ENCODE measurements at places on chromosomes 12 and 14. TPM values are rescaled to one million over a fixed set of nuclear protein-coding genes. Genes with fewer than 3 reads are reported as not detected.
A peak's percentile ranks its signal among the peaks of the same experiment; 100 is the strongest.

Gene SOAT2
- total RNA-seq = 0.25 TPM

Gene MUCL1
- total RNA-seq = not detected

Gene MYF6
- not detected for total RNA-seq

Gene NXPH4
- 0.13 TPM for total RNA-seq

Gene LRIG3
- 10.8 TPM for total RNA-seq

GRCh38 chr12:10031321-10031720 is 839 bp downstream of the CLEC9A start:
- DNase-seq = no peak

DNA sequence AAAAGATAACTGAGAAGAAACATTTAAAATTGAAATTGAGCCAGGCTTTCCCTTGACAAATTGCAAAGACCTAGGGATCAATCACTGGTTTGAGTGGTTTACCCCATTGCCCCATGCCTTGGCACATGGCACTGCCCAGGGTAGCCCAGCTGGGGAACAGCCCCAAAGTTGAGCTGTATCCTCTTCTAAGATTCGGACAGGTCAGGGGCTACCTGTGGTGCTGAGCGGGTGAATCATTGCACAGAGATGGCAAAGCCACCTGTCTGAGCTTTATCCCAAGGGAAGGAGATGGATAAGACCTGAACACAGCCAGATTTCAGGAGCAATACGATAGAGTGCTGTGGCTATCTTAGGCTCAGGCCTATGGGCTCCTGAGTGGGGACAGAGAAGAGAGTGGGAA is 7.0 kb downstream of the IFI27L2 start:
- DNase-seq = no peak

DNA sequence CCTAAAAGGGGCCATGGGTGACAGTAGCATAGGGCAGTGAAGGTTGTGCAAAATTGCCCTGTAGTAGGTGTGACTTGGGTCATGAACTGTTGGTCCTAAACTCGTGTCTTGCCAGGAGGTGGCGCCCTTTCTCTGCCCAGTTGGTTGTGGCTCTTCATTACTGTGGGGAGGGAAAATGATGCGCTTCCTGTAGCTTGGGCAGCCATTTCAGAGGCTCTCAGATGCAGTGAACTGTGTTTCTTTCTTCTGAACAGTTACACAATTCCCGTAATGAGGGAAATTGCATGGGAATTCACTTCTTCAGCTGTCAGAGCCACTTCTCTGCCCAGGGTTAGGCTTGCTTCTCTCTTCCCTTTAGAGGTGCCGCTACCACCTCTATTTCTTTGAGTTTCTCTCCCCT is 148.1 kb upstream of the NRXN3 start:
- DNase-seq = no peak

DNA sequence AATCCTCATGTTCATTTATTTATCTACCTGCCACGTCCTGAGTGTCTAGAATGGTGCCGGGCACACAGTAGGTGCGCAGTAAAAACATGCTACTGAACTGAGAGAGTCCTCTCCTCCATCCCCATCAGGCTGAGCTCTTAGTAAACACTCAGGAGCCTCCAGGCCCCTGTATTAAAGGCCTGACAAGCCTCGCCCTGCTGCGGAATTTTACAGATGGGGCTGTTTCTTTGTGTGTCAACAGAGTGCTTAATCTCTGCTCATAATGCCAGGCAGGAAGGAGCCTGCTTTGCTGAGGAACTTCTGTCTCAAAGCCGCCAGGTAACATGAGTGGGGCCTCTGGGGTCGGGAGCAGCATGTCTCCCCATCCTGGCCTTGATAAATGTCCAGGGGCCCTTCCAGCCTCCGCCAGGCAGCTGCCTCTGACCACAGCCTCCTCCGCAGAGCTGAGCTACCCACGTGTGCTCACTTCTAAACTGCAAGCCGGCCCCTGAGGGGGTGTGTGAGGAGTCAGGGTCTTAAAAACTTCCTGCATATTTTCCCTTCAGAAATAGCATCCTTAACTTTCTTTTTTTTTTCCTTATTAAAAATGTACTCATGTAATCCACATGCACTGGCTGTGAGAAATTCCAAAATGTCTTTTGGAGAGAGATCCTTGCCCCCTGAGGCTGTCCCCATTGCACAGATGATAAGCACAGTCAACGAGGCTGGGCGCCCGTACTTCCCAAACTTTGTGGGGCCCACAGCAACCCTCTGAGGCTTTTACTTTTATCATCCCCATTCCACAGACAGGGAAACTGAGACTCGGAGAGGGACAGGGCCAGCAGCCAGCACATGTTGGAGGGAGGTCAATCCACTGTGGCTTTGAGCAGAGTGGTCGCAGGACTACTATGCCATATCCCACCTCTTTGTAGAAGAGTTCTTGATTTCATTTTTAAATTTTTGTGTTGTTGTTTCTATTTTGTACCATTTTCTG is 116.0 kb upstream of the NCOR2 start:
- DNase-seq = no peak

DNA sequence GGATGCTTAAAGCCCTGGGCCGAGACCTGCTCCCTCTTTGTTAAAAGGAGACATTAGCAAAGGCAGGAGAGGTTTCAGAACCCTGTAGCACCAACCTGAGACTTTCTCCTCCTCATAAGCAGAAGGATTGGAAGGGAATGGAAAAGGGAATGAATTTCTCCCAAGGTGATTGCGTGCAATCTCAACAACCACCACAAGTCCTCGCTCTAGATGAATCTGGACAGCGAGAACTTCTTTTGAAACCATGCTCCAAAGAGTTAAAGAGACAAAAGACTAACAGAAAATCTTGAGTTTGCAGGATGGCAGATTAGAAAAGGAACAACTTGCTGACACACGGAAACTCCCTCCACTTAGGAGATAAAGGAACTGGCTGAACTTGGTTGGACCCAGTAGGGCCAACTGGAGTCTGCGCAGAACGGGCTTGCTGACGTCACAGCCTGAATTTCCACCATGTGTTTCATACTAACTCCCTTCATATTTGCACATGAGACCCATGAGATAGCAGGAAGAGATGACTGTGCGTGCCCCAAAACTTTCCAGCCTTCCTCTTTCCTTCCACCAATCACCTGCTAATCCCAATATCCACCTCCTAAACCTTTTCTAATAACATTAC is 137.0 kb downstream of the PTPN11 start:
- no peak for DNase-seq

GRCh38 chr14:77372304-77372841 is 4.5 kb downstream of the TMED8 start:
- DNase-seq = no peak

DNA sequence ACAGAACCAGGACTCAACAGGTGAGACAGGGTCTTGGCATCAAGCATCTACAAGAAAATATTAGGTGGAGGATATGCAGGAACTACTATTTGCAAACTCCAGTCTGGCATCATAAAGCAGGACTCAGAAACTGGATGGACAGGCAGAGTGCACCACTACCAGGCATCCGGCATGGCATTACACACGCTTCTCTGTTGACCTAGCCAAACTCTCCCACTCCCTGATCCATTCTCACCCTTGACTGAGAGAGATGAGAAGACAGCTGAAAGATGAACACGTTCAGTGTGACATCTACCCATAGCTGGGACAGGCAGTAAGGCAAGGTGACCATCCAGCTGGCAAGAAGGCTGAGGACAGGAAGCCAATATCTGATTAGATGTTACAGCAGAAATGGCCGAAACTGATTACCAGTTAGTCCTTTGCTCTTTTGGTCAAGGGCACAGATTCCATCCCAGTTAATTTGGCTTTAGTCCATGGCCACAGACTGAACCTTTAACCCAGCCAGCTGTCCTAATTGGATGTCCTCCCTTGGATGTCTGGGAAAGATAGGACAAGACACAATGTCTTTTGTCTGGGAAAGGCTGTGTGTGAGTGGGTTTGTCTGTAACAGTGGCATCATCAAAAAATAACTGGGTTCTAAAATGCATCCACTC is 71.6 kb downstream of the BBS10 start:
- DNase-seq = peak; percentile 88

DNA sequence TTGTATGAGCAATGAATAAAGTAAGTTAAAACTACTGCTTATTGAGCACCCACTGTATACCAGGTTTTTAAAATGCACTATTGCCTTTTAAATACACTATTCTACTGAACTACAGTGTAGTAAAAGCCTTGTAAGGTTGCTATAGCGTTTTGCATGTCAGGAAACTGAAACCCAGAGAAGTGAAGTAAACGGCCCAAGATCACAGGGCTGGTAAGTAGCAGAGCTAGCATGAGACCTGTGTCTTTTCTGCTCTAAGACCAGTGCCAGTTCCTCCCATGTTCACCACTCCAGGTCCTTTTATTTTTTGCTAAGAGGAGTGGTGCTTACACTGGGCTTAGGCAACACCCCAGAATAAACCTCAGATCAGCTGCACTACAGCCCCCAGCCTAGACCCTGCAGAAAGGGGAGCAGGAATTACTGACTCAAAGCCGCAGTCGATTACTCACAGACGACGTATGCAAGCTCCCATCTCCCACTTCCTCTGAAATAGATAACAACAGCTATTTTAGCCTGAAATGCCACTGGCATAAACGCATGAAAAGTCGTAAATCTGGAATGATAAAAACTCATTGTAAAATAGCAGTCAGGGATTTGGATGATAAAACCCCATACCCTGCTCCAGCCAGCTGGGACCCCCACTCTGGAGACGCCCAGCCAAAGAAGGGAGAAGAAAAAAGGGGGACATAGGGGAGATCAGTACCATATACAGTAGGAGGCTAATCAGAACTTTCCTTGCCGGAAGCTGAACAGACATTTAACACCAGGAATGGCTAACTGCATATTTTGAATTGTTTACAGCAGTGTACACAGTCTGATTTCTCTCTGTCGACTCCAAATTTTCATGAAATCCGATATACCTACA is 108.3 kb downstream of the NUAK1 start:
- no peak for DNase-seq

DNA sequence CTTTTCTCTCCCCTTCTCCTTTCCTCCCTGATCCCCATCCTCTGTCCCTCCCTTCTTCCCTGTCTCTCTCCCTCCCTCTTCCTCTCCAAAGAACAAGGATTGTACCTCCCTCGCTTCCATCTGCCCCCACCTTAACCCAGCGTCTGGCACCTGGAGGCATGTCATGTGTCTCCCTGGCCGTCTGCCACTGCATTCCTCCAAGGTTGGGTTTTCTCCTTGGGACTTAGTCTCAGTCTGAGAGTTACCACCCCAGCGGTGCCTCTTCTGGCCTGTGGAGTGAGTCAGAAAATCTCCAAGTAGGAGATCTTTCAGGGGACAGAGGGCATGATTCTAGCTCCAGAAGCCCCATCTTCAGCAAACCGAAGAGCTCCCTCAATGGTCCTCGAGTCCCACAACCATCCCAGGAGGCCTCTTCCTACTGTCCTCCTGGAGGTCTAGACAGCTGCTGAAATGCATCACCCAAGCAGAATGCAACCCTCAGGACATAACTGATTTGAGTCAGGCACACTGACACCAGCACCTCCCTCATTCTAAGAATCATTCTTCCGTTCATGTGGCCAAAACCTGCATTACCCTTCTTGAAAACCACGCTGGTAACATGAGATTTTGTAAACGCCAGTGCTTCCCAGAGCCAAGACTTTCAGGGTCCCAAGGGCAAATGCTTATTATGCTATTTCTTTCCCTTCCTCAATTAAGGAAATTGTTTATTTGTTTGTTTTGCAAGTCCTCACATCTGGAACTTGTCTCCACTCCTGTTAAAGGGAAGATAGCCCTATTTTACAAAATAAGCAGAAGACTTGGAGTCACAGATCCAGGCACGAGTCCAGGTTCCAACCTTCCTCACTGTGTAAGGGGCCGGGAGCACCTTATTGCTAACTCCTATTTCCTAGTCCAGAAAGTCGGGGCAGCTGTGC is 463.2 kb downstream of the BCL11B start:
- DNase-seq = no peak

DNA sequence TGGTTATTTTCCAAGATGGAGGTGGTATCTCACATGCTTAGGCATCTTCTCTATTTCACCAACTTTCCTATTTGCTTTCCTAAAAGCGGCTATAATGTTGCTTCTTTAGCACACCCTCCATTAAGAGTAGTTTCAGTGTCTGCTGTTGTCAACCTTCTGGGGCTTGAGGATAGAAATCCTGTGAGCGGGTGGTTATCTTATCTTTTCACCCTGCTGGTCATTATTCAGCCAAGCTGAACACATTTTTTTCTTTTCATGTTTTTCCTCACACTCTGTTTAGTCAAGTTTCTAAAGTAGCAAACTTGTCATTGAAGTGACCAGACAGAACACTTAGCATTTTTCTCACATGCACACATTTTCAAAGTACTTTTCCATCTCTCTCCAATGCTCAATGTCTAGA is 104.5 kb downstream of the SLC8A3 start:
- no peak for DNase-seq

GRCh38 chr12:14885718-14886221 is at the start of gene MGP:
Gene MGP (minus strand): TSS chr12:14885854. CDS start chr12:14885791, 63 bp downstream.
- no peak for DNase-seq

DNA sequence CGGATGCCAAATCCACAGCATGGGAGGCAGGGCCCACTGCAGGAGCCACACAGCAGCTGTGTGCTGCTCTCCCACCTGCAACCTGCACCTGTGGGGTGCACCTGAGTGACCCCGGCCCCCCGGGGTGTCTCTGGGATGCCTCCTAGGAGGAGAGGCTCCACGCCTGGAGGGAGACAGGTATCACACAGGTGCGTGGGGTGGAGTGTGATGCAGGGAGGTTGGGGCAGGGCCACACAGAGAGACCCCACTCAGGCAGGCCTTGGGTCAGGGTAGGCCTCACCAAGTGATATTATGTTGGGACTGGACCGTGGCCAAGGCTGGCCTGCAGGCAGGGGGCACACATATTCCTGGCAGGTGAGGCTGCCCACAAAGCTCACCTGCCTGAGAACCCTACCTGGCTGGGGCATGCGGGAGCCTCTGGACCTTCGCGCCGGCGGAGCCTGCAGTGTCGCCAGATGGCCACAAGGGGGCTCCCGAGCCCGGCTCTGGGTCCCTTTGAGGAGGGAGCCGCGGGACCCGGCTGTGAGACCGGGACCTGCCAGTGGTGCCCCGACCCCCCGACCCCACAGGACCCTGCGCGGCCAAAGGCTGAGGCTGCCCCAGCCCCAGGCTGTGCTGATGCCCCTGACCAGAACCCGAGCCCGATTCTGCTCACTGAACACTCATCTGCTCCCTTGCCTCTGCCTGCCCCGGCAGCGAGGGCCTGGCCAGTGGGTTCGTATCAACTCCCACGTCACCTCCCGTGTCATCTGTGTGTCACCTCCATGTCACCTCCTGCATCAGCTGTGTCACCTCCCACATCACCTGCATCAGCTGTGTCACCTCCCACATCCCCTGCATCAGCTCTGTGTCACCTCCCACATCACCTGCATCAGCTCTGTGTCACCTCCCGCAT is 11.4 kb downstream of the TMEM121 start:
- peak; percentile 66 for DNase-seq

DNA sequence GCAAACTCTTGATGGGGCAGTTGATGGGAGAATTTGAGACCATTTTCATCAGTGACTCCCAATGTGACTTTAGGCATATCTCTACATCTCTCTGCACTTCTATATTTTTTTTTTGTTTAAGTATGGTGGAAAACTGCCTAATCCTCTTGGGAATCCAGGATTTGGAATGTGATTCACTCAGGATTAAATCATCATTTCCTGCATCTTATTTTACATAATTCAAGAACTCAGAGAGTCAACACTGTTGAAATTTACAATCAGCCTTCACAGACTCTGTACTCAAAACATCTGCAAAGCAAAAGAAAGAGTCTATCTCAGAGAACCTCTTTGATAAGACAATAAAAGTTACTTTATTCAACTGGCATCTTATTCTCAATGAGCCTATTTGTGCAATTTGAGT is 260.7 kb upstream of the NOS1 start:
- no peak for DNase-seq

Measured in left lobe of liver (tissue), 2 donors.